ENCODE measurements at places on chromosomes 13 and 19.

DNA sequence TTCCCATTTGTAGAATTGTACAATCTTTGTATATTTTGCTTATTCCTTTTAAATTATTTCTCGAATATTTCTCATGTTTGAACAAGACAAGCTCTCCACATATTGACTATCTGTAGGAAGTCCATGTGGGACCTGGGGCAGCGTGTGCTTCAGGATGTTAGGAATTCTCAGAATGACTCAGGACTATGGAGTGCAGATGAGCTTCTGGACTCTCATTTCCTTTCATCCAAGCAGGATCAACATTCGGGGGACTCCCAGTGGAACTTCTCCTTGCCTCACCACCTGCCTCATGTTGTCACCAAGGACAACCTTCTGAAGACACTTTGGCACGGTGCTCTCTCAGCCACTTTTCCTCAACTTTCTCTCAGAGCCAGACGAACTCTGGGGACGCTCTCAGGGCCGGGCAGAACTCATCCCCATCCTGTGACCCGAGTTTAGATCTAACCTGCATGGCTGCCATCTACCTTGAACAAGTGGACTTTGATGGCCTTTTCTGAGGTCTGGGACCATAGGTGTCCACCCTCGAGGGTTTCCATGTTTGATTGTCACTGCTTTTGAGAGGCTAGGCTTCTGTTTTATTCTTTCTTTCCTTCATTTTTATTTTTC, 441.7 kb downstream of the IRS2 start:
- no peak for DNase-seq

DNA sequence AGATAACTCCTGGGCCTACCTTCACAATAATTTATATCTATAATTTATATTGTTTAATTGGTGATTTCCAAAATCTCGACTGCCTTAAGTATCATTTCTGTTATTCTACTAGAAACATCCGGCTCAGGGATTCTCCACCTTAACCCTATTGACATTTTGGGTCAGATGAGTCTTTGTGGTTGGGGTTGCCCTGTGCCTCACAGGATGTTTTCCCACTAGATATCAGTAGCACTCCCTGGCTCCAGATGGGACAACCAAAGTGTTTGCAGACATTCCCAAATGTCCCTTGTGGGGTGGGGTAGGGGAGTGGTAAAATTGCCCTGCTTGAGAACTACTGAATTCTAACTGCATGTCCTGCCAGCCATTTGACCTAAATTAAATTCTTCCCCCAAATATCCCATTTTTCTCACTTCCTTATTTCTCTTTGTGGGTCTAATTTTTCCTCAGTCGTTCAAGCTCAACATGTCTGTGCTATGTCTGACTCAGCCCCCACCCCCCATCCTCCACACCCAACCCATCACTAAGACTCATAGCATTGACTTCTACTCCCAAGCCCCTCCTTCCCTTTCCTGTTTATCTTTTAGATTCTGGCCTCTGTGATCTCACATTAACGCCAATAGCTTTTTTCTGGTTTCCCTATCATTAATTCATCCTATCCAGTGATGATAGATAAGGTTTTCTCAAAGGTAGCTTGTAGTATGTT, 545.1 kb downstream of the EFNB2 start:
- no peak for DNase-seq

GRCh38 chr13:74246487-74246886, 112.3 kb upstream of the KLF12 start:
- DNase-seq = peak; percentile 45

DNA sequence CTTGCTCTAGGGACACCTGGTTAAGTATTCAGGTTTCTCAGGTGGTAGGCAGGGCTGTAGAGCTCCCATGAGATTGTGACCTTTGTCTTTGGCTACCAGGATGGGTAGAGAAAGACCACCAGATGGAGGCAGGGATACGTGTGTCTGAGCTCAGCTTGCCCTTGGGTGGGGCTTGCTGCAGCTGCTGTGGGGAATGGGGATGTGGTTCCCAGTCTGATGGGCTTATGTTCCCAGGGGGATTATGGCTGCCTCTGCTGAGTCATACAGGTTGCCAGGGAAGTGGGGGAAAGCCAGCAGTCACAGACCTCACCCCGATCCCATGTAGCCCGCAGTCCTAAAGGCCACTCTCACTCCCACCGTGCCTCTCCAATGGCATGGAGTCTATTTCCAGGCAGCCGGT, 659.9 kb upstream of the KLF12 start:
- DNase-seq = no peak

DNA sequence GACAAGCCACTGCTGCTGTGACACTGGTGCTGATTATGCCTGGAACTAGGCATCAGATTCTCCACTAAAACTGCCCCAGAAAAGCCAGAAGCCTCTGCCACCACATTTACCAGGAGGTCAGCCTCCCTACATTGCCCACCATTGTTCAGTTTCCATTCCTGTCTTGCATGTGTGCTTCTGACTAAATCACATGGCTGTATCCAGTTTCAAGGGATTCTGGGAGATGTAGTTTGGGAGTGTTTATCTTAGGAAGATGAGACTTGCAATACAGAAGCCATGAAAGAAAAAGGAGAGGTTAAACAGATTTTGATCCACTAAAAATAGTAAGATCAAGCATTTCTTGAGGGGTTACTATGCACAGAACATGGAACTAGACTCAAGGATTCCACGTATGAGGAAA, 40.7 kb upstream of the SERPINE3 start:
- DNase-seq = no peak

DNA sequence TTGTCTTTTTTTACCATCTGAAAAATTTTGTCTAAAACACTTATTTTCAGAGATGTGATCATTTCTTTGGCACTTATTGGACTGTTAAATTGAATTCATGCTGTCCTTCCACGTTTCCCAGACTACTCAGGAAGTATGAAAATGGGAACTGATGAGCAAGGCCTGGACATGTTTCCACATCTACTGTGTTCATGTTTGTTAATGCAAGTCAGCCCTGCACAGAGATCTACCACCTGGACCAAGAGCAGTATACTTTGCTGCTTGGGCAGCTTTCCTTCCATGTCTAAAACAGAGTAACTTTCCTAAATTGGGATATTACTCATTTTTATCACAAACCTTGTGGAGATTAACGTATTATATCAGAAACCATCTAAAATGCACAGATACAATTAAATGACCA, 687.4 kb downstream of the DIAPH3 start:
- no peak for DNase-seq

DNA sequence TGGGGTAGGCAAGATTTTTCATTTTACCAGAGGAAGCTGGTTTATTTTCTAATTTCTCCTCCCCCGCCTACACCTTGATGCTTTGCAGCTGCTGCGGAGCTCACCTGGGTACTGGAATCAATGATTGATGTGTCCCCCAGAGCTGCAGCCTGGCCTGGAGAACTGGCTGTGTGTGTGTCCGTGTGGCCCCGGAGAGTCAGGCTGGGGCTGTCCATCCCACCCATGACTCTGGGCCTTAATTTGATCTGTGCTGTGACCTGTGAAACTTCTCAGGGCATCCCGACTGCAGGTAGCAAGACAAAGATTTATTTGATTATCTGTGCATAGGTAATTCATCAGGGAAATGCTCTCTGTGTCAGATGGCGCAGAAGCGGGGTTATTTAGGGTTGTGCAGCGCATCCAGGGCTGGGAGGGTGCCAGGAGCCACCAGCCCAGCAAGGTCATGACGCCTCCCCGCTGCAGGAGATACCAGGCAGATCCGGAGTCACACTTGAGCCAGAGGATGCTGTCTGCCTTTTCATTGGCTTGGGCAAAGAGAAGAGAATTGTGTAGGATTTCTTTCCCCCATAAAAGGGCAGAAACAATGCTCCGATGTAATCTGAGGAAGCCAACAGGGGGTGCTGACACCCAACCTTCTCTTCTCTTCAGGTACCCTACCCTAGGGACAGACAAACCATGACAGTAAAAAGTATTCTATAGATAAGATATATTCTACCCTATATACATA, 346.6 kb downstream of the TSHZ3 start:
- no peak for DNase-seq

GRCh38 chr13:78934336-78934735, 275.4 kb upstream of the OBI1 start:
- no peak for DNase-seq

DNA sequence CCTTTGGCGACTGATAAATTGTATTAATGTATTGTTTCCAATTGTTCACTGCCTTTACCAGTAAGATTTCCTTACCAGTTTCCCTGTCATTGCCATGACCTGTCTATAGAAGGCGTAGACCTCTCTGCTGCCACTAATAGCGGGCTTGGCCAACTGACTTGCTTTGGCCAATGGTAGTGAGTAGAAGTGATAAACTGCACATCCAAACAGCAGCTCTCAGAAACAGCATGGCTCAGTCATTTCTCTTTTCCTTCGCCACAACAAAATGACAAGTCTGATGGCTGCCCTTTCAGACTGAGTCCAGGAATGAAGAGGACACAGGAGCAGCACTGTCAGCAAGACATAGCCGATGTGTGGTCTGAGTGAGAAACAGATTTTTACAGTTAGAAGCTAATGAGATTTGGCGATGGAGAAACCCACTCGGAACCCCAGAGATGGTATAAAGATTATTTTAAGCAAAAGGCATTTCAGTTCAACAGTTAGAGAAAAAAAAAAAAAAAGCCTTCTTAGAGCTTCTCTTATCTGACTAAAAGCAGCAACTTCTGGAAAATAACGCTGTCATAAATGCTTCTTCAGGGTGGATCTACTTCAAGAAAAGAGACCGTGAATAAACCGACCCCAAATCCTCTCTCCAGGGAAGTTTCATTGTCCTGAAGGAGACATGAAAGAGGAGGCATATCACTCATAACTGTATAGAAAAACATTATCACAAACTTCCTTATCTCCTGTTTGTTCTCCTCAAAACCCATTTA, 42.0 kb upstream of the TM9SF2 start:
- no peak for DNase-seq

DNA sequence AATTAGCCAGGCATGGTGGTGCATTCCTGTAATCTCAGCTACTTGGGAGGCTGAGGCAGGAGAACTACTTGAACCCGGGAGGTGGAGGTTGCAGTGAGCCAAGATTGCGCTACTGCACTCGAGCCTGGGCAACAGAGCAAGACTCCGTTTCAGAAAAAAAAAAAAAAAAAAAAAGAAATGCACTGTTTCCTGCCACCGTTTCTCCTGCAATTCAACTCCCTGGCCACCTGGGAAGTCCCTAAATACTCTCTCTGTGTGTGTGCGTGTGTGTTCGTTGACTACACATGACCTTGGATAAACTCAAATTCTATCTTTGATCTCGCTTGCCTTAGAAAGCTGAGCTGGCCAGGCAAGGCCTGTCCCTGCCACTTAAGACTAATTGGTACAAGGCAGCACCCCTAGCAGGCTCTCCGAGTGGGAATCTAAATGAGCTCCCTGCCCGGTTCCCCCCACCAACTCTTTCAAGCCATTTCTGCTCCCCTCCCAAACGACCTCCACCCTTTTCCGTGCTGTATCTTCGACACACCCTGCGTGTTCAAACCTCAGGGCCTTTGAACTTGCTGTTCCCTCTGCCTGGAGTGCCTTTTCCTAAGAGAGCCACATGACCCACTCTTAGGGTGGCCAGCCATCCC, 5.2 kb upstream of the BCAT2 start:
- DNase-seq = no peak

DNA sequence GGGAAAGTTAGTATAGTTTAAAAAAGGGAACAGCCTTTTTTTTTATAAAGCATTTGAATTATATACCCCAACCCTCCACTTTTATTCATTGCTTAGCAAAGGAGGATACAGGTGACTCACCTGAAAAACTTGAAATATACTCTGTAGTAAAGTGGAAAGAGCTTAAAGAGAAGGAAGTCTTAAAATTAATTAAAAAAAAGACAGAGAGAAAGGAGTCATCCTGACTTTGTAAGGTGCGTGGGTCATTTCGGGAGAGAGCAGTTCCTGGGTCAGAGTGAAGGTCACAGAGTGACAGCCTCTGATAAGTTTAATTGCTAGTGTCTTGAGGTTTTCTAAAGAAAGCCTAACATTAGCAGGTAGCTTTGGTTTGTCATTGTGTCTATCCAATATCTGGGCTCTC, 310.3 kb downstream of the KLF5 start:
- DNase-seq = no peak

- DNase-seq = no peak
These were observed 25.0 kb downstream of the KLF2 start for GRCh38 chr19:16349551-16350152.

DNA sequence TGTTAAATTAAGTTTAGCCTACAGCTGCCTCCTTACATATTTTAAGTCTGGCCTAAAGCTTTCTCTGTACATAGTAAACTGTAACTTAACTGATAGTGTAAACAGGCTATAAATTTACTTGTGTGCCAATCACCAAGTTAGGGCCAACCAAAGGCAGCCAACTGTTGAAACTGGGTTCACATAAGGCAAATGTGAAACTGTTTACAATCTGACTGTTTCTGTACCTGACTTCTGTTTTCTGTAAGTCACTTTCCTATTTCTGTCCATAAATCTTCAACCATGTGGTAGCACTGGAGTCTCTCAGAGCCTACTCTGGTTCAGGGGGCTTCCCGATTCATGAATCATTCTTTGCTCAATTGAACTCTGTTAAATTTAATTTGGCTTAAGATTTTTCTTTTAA, 103.1 kb downstream of the RAP2A start:
- DNase-seq = no peak

- peak; percentile 9 for DNase-seq
These were observed 15.2 kb upstream of the N4BP2L1 start for GRCh38 chr13:32443111-32443510.

DNA sequence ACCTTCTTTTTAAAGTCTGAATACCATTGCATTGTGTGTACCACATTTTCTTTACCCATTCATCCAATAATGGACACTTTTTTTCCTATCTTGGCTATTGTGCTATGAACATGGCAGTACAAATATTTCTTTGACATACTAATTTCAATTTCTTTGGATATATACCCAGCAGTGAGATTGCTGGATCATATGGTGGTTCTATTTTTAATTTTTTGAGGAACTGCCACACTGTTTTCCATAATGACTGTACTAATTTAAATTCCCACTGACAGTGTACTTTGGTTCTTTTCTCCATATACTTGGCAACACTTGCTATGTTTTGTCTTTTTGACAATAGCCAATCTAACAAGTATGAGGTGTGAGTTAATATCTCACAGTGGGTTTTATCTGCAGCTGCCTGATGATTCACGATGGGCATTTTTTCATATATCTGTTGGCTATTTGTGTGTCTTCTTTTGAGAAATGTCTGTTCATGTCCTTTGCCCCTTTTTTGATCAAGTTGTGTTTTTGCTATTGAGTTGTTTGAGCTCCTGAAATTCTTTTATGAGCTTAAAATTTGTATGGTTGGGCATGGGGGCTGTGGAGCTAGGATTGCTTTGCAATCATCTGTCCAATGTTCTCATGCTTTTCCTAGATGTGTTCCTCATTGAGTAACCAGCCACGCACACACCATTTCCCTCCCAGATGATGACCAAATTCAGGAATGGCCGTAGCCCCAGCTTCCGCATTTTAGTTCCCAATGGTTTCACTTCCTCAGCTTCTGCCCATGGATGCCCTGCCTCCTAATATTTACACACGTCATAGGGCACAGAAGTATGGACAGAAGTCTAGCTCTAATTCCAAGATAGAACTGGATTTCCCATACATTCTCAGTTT, 380.0 kb upstream of the SGCG start:
- no peak for DNase-seq

- DNase-seq = no peak
These were observed 65.8 kb downstream of the MRPL57 start for GRCh38 chr13:21242236-21242635.
